Fibroblast of pulmonary artery (primary cell): ENCODE measurements at places on chromosomes 7 and 10.

DNA sequence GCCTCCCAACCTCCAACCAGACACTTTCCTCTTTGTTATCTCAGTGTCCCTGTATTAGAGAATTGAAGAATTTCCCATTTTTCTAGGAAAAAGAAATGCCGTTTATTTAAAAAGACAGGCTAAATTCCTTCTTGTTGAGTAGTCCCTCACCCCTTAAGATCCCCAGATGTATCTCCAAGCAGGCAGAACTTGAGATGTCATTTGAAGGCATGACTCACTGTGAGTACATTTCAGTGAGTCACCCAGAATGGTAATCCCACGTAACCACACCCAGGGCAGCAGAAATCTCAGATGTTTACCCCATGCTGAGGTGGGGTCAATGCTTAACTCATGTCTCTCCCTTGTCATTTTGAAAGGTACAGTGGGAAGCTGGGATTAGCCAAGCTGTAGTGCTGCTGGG, 4.4 kb downstream of the ZNF655 start:
- DNase-seq = peak; percentile 97

DNA sequence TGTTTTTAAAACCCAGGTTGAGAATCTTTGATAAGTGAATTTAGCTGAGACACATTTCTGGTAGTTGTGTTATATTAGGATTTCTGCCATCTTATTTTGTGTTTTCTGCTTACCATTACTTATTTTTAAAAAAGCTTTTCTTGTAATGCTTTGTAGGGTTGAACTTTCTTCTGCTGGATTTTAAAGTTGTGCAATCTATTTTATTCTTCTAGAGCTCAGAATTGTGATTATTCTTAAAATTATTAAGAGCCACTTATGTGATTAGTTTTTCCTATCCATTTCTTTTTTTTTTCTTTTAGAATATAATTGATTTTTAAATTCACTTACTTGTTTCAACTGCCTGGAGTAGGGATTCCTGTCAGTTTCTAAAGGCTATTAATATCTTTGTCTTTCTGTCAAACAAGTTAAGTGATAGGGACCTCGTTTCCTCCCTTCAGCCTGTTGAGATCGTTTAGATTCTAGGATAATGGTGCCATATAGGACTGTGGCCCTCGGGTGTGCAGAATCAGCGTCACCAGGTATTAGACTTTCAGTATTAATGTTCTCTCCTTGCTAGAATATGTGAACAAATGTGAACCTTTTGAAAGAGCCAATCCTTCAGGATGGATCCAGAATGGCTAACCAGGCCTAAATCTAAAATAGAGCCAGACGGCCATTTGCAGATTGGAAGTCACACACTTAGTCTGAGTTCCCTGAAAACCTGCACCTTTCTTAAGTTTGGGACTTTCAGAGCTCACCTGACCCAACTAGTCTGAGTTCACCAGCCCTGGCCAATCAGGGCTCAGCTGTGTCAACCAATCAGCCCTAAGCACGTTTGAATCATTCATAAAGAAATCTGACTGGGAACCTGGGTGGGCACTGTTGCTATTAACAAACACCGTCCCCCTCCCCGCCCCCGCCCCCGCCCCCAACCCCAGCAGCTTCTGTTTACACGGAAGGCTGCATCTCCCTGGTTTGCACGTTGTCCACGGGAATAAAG, 26.2 kb downstream of the CUX1 start:
- no peak for DNase-seq

DNA sequence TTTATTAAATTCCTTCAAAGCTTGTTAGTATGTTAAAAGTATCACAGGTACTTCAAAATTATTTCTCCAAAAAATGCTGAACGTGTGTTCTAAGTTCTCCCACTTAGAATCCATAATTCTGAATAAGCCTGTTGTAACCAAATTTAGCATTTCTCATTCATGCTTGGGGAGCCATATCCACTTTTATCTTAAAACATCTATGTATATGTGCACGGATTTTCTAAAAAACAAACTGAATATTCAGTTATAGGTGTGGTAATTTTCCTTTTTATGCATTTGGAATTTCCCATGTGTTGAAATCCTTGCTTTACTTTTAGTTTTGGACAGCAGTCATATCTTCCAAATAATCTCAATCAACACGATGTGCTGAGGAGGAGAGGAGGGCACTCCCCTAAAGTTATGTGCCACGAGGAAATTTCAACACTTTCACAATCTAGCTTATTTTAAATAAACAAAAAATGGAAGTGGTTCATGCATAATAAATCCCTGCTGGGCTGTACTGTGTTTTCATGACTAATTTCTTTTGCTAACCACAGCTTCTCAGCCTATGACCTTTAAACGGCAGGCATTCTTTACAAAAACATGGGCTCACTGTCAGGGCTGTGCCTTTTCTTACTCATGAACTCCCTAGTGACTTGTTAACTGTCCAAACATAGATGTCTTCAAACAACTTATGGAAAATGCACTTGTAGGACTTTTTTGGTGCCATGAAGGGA, 380.3 kb upstream of the SEMA3C start:
- DNase-seq = peak; percentile 96

DNA sequence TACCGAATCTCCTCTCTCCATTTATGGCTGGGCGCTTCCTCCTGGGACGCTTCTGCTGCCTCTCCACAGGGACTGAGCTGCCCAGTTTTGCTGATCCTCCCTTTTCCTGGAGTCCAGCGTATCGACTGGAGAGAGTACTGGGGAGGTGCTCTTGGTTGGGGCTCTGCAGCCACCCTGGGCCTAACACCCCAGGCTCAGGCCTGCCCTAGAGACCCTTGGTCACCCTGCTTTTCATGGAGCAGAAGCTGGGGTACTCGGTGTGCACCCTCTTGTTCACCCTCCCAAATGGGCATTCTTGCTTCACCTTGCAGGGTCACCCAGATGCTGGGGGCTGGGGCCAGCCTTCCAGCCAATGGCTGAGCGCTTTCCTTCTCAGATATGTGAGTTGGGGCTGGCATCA, 88.8 kb upstream of the RET start:
- no peak for DNase-seq

GRCh38 chr10:85784792-85785191, 581.8 kb downstream of the GRID1 start:
- DNase-seq = no peak

DNA sequence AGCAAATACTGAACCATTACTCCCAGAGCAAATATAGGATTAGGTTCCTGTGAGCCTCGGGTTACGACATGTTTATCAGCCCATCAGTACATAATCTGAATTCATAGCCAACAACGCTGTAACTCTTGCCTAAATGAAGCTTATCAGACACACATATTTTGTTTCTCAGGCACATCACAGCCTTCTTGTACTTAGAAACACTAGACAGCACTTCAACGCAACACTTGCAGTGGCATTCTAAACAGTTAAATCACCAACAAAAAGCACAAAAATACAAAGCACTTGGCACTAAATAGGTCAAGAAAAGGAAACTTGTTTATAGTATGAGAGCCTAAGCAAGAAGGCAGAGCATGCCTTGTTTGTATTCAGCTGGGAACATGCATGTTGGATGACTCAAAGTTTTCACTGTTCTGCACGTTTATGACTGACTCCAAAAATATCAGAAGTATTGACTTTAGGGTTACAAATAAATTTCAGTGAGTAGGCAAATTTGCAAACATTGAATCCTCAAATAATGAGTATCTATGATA, 75.0 kb downstream of the VPS50 start:
- peak; percentile 65 for DNase-seq

- DNase-seq = no peak
These were observed 90.3 kb downstream of the SRPK2 start for GRCh38 chr7:105298439-105298894.

- peak; percentile 94 for DNase-seq
These were observed 7.8 kb downstream of the HTRA1 start for GRCh38 chr10:122468926-122469781.

DNA sequence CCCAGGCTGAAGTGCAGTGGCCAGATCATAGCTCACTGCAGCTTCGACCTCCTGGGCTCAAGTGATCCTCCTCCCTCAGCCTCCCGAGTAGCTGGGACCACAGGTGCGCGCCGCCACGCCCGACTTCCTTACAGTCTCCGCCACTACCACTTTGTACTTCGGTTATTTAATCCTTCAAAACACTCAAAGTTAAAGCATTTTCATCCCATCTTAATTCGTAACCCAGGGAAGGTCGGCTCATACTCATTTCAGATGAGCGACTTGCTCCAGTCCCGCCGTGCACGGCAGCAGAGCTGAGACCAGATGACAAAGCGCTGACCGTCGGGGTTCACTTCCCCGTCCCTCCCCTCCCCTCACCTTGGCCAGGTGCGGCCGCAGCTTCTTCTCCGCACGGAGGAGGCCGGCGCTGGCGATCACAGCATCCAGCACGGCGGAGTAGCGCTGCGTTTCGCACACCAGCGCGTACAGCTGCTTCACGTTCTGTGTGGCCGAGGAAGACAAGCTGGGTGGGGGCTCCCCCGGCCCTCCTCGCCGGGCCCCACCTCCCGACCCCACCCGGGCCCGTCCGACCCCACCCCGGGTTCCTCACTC, 457 bp downstream of the NSUN5 start:
- DNase-seq = no peak

GRCh38 chr7:157318015-157318706, 18.6 kb upstream of the DNAJB6 start:
- DNase-seq = no peak

DNA sequence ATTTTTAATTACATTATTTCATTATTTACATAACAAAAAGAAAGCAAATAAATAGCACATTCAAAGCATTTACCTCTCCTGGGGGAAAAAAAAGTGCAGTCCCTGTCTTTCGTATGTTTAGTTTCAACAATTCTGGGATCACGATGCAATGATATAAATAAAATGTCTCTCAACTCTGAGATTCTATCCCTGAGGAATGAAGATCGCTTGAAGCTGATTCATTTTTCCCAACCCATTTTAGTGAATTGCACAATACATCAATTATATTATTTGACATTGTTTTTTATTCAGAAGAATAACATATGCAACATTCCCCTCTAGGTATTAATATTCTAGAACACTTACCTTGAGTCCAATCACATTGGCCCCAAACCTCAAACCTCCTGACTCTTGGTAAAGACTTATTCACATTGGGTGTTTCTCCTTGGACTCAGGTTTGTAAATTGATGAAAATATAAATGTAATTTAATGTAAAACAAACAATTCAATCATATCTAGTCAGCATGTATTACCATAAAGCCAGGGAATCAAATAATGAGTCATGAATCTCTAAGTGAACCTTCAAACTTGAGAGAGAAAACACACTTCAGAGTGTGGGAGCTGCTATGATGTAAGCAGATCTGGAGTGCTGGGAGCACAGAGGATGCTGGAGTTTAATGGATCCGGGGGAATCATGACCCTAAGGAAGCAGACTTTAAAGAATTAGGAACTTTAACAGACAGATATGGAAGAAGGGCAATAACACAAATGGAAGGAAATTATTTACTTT, 5.3 kb upstream of the SCIN start:
- DNase-seq = peak; percentile 6

DNA sequence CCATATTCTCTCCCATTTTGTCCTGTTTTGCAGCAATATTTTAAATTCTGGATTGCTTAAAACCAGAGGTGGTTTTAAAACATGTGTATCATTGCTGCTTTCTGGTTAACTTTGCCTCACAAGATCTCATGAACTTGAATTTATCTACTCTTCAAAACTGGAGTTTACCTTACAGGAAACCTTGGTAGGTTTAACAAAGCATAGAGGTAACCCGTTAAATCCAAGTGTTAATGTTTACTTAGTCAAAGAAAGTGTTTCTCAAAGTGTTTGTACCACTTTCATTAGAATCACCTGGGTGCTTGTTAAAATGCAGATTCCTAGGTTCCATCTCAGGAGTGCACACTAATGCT, 44.0 kb upstream of the VDAC2 start:
- no peak for DNase-seq

GRCh38 chr10:73827346-73828089, 16.1 kb upstream of the NDST2 start:
- no peak for DNase-seq
